ENCODE measurements at places on chromosomes 4 and X.

GRCh38 chr4:145703850-145704497, 24.0 kb downstream of the C4orf51 start:
- no peak for DNase-seq

DNA sequence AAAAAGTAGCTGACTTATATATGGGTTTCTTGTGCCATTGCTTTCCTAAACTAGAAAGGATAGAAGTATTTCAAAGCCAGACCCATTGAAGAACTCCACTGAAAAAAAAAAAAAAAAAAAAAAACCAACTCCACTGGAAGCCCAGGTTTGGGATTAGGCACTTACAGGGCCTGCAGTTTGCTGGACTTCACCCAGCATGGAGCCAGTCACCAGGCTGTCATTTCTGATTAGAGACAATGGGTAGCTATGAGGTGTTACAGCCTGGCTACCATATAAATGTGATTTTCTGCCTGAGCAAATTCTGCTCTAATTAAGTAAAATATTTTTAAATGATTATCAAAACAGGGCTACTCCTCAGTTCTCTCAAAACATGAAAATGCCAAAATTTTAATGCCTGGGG, 49.5 kb downstream of the HS6ST2 start:
- no peak for DNase-seq

DNA sequence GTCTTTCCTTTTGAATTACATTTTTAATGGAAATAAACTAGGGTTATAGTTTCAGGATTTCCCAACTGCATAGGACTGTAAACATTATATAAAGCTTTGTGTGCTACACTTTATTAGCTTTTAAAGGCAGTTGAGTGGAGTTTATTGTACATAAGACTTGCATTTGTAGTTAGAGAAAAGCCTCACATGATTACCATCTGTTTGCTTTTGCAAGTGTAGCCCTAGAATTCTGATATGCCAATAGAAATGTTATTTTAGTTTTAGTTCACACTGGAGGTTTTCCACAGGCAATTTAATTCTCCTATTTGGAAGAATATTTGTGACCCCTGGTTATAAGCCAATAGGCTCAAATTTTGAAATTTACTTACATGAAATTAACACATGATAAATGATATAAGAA, 41.3 kb upstream of the ANK2 start:
- DNase-seq: no peak

- DNase-seq: no peak
These were observed 5.0 kb upstream of the MSANTD1 start for GRCh38 chr4:3244002-3244401.

DNA sequence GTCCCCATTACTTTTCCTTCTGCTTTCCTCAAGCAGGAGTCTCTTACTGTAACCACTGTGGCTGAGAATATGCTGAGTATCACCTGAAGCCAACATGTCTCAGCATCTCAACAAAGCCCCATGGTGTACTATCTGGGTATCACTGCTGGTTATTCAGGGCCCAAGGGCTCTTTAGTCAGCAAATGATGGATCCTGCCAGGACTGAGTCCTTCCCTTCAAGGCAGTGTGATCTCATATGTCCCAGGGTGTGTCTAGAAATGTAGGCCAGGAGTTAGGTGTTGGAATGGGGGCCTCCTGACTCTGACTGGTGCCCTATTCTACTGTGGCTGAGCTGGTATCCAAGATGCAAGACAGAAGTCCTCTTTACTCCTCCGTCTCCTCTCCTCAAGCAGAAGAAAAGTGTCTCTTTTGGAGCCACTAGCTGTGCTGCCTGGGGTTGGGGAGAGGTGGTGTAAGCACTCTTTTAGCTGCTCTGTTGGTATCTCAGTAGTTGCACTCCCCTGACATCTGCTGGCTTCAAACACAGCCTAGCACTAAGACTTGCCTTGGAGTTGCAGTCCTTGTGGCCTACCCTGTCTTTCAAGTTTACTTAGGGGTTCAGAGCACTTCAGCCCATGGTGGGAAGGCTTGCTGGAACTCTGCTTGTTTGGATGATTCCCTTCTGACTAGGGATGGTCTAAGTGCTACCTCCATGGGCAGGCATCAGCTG, 28.6 kb downstream of the OCIAD2 start:
- DNase-seq: no peak

GRCh38 chrX:110159865-110160264, 157.0 kb downstream of the TMEM164 start:
- no peak for DNase-seq

DNA sequence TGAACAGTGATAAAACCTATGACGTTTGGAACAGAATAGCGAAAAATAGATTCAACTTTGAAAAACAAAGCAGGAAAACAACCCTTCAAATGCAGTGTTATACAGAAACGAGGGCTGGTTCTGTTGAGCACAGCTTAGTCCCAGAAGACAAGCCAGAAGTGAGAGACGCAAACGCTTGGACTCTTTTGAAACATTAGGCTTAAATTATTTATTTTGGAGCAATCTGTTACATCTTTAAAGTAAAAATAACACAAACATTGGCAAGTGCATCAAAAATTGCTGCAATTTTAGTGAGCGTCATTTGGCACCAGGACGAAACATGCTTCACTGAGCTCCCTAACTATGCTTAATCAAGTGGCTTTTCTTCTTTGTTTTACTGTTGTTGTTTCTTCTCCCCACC, 63.5 kb downstream of the ENPP6 start:
- no peak for DNase-seq

DNA sequence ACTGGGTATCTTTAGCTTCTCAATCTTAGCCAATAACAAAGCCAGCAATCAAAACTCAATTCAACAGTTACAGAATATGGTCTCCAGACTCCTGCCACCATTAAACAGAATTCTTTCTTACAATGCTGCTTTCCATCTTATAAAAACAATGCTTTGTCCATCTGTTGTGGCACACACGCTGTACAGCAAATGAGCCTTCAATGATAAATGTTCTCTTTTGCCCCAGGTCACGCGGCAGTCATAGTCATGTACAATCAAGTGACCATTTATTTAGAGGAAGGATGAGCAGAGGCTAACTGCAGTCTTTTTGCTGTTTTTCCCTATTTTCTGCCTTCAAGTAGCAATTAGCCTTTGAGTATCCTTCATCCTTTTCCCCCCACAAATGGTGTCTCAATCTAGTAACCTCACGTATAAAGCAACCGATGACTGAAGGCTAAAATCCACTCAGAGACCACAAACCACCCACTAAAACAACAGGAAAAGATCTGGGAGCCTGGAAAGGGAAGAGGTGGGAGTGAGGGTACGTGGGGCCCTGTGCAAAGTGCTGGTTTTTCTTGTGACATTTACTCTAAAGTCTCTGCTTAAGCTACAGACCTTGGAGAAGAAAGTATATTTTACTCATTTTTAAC, 24.4 kb downstream of the TRIM2 start:
- DNase-seq: no peak

DNA sequence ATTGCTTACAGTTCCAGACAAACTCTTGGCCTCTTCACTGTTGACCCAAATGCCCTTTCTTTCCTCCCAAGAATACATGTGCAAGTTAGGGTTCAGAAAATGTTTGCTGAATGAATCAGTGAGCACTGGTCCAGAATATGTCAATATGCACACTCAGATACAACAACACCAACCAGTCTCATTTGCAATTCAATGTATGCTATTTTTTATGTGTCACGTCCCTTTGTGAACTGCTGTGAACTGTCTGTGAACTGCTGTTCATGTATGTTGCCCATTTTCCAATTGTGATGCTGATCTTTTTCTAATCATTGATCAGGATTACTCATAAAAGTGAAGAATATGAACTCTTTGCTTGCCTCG, 17.8 kb downstream of the GAB3 start:
- no peak for DNase-seq

- no peak for DNase-seq
These were observed 194.0 kb downstream of the SMIM20 start for GRCh38 chr4:26108054-26108453.

GRCh38 chrX:130848763-130849162, 54.2 kb downstream of the ENOX2 start:
- DNase-seq: no peak

DNA sequence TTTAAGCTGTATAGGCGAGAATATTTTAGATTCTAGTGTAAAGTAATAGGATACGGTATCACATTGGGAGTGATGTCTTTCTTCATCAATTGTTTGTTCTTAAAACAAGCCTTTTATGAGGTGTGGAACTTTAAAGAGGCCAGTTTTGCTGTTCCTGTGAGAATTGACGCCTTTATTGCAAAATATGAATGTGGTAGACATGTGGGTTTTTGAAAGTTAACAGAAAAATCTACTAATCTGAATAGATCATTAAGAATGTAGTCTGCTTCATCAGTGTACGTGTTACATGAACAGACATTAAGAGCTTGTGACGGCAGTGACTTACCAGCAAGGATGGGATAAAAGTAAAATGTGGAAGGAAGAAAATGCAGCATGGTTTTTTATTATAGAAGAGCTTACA, 63.8 kb downstream of the STOX2 start:
- DNase-seq: no peak

GRCh38 chr4:183154701-183155391, 55.8 kb downstream of the WWC2 start:
- DNase-seq: no peak

GRCh38 chr4:119690871-119691270, 62.3 kb upstream of the PDE5A start:
- no peak for DNase-seq

DNA sequence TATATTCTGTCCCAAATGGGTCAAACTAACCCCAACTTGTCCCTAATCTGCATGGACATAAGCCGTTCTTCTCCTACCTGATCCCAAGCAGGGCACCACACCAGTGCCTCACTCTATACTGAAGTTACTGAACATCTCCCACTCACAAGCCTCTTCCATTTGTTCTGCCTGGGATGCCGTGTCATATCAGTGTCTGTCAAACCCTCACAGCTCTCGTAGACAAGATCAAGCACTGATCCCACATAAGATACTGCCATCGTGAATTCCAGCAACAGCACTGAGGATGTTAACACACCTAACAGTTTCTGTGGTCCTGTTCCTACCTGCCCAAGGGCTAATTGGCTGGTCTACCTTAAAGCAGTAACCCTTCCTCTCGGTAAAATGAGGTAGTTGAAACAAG, 162.1 kb downstream of the APBB2 start:
- no peak for DNase-seq

- DNase-seq: no peak
These were observed 56.9 kb downstream of the USO1 start for GRCh38 chr4:75781305-75781704.

DNA sequence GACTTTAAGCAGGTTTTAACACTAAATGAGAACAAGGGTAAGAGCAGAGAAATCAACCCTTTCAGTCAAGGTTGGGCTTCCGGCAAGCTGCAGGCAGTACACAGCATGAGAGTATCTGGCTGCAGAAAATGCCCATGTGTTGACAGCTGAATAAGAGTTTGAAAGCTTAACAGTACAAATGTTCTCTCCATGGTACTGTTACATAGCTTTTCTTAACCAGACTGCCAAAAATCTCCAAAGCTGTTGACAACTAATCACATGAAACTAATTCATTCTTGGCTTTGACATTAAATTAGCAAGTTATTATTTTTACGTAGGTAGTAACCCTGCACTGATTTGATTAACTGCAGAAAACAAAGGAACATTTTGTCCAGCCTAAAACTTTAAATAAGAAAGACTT, 153.5 kb downstream of the SLC10A7 start:
- DNase-seq: no peak

- no peak for DNase-seq
These were observed 5.9 kb downstream of the THAP9 start for GRCh38 chr4:82906469-82906868.

DNA sequence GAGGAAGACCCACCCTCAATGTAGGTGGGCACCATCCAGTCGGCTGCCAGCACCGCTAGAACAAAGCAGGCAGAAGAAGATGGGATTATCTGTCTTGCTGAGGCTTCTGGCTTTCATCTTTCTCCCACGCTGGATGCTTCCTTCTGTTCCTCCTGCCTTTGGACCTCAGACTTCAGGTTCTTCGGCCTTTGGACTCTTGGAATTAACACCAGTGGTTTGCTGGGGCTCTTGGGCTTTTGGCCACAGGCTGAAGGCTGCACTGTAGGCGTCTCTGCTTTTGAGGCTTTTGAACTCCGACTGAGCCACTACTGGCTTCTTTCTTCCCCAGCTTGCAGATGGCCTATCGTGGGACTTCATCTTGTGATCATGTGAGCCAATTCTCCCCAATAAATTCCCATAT, 55.1 kb downstream of the PDLIM5 start:
- DNase-seq: no peak

- no peak for DNase-seq
These were observed 43.2 kb downstream of the SLC9A6 start for GRCh38 chrX:136028383-136028984.

DNA sequence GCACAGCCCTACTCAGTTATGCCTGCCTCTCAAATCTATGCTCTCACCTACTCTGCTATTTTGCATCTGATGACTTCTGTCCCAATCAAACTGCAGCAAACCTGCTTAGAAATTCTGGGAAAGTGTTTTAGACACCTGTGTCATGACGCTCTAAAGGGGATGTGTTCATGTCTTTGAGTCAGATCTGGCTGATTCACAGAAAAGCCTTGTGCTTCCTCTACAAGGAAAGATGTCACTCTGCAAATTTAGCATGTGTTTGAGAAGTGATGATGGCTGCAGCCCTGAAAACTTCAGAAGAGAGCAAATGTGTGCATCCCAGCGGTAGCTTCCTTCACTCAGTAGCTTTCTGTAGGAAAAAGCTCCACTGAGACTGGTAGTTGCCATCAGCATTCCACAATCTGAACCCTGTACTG, 235.4 kb downstream of the MGST2 start:
- DNase-seq: no peak

- DNase-seq: no peak
These were observed 3.8 kb upstream of the CXCL9 start for GRCh38 chr4:76011018-76011670.
